ENCODE measurements at places on chromosomes 13 and 19. TPM values are rescaled to one million over a fixed set of nuclear protein-coding genes. Genes with fewer than 3 reads are reported as not detected.

GRCh38 chr13:108987517-108987916, 358.1 kb downstream of the MYO16 start:
- peak; percentile 33 for DNase-seq

- DNase-seq, result no peak
These were observed 14.0 kb upstream of the VSTM2B start for GRCh38 chr19:29511768-29512167.

- peak; percentile 6 for DNase-seq
These were observed 918 bp upstream of the LHB start for GRCh38 chr19:49017666-49018351.

DNA sequence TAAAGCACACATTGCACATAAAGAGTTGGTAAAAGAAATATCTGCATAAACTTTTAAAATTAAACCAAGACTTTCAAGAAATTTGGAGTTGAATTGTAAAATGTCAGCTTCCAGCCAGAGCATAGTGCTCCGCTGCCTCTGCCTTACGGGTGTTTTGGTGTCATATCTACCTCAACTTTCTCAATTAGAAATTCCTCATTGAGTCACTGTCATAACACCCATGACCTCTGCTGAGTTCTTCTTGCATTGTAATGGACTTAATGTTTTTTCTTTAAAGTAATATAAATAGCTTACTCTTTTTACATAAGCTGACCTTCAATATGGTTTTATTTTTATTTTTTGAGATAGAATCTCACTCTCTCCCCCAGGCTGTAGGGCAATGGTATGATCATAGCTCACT, 551.0 kb upstream of the NBEA start:
- DNase-seq, result no peak

DNA sequence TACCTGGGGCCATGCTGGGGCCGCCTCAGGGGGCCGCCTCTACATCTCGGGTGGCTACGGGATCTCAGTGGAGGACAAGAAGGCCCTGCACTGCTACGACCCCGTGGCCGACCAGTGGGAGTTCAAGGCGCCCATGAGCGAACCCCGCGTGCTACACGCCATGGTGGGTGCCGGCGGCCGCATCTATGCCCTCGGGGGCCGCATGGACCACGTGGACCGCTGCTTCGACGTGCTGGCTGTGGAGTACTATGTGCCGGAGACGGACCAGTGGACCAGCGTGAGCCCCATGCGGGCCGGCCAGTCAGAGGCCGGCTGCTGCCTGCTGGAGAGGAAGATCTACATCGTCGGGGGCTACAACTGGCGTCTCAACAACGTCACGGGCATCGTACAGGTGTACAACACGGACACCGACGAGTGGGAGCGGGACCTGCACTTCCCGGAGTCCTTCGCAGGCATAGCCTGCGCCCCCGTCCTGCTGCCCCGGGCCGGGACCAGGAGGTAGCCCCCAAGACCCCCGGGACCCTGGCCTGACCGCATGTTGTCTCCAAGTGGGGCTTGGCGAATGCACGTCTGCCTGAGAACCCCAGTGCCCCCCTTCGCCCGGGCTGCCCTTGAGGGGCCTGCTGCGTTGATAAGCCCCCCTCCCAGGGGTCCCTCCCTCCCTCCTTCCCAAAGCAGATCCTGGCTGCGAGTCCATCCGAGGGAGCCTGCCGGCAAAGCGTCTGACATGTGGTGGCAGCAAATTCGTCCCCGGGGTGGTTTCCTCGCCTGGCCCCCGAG, 14.5 kb upstream of the CRTC1 start:
- DNase-seq, result no peak

DNA sequence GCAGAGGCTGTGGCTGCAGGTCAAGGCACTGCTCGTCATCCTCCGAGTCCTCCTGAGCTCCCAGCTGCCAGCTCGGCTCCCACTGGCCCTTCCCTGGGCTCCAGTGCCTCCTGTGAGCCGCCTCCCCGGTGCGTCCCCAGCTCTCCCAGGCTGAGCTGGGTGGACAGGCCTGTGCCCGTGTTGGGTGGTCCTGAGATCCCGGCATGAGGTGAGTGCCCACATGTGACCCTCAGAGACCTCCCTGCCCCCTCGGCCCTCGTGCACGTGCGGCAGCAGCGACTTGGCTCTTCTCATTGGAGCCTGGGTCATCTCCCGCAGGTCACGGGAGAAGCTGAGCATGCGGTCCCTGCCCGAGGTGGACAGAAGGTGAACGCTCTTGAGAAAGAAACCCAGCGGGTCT, 15.4 kb downstream of the ADAT3 start:
- no peak for DNase-seq

DNA sequence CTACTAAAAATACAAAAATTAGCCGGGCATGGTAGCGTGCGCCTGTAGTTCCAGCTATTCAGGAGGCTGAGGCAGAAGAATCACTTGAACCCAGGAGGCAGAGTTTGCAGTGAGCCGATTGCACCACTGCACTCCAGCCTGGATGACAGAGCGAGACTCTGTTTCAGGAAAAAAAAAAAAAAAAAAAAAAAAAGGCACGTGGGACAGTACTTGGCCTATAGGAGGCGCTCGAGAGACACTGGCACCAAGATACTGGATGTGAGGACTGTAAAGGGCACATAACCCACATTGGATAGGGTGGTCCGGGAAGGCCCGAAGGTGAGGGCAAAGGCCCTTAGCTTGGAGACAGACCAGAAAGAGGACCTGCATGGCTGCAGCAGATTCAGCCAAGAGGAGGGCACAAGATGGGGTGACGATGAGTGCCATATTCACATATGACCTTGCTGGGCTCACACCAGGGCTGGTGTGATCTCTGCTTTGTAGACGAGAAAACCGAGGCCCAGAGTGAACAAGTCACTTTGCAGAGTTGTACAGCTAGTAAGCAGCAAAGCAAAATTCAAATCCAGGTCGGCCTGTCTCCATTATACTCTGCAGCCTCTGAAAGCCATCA, 89.4 kb downstream of the DPF1 start:
- DNase-seq, result peak; percentile 70

The FFAR2 gene
- 0.15 TPM for polyA plus RNA-seq

The ZNF729 gene
- polyA plus RNA-seq, result not detected

The ARHGAP33 gene
- 53.2 TPM for polyA plus RNA-seq

The ZNF208 gene
- polyA plus RNA-seq, result 1.2 TPM

The ACP7 gene
- 1.3 TPM for polyA plus RNA-seq
